ENCODE measurements at places on chromosomes 5 and 9.

DNA sequence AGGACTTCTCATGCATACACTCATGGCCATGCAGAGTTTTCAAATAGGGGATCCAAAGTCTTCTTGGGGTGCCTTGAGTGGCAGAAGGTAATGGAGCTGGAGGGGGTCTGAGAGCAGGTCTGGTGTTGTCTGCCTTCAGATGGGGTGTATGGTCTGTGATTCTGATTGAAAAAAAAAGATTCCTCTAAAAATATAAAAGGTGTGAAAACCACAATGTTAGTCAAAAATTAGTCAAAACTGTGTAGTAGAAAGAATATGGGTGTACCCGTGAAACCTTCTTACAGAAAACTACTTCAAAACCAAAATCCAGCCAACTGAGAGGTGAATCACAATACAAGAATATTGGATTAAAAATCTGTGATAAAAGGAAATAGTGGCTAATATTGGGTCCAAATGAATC lies 20.1 kb downstream of the DOCK2 start:
- no peak for DNase-seq

- DNase-seq = no peak
Measured at GRCh38 chr9:129875687-129876395, 40.6 kb downstream of the USP20 start.

DNA sequence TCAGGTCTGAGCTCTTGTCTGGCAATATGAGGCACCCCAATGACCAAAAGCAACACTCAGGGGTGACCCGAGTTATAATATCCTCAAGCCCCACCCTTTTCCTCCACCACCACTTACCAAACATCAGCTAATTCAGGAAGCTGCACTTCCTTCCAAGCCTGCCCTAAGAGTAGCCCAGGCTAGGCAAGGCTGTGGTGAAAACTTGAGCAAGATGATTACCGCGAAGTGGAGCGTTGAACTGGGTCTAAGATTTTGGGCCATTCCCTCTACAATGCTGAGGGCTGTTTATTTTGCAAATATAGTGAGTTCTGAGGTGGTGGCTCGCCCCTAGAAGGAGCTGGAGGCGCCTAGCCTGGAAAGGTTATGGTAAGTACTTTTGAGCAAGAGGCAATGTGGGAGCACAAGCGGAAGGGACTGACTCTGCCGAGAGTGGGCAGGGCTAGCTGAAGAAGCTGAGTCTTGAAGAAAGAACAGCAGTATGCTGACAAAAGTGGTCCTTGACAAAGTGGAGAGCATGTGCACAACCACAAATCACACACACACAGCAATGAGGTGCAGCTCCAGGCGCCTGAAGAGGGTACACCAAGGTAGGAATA lies at the start of gene HK3:
HK3 (minus strand) TSS at position 51 of the 596 bp plus-strand sequence. CDS start 3,187 bp downstream, outside the sequence.
- no peak for DNase-seq

- no peak for DNase-seq
Measured at GRCh38 chr5:172972552-172972951, 11.0 kb upstream of the ATP6V0E1 start.

DNA sequence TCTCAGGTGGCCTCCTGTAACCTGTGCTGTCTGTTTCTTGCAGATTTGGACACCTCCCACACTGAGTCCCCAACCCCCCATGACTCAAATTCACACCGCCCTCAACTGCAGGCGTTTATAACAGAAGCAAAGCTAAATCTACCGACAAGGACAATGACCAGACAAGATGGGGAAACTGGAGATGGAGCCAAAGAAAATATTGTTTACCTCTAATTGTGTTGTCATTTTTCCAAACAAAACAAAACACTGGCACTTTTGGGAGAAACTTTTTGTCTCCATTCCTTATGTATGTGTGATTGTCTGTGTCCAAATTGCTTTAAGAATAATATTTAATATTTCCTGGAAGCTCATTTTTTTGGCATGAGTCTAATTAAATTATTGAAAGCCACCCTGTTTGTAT lies 314.8 kb downstream of the ARHGEF28 start:
- no peak for DNase-seq

- DNase-seq = no peak
Measured at GRCh38 chr5:144522698-144523097, 352.0 kb downstream of the KCTD16 start.

DNA sequence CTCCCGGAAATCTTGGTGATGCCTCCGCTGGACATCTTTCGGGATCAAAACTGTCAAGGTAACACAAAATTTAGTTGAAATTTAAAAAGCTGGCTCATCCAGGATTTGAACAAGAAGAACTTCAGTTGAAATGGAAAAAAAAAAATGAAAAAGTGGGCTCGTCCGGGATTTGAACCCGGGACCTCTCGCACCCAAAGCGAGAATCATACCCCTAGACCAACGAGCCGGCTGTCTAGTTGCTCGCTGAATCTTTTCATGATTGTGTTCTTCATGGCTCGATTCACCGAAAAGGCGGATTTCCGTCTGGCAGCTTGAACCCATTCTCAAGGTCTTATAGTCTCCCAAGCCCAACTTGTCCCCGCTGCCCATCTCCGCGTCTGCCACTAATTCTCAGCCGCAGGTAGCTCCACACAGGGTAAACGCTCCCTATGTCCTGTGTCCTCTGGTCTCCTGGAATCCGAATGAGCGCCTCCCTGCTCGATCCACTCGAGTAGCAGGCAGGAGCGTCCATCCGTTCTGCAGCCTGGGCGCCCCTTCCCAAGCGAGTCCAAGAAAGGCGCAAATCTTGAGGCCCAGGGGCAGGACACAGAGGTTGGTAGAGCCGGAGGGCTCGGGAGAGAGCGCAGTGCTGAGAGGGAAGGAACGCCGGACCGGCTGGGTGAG lies 16.2 kb downstream of the TRIM7 start:
- DNase-seq = no peak

- DNase-seq = no peak
Measured at GRCh38 chr5:166618526-166618925, 1672.9 kb upstream of the WWC1 start.

GRCh38 chr9:4050916-4051315 lies 249.0 kb downstream of the GLIS3 start:
- DNase-seq = no peak

- no peak for DNase-seq
Measured at GRCh38 chr9:116774421-116775180, 87.5 kb downstream of the TRIM32 start.

DNA sequence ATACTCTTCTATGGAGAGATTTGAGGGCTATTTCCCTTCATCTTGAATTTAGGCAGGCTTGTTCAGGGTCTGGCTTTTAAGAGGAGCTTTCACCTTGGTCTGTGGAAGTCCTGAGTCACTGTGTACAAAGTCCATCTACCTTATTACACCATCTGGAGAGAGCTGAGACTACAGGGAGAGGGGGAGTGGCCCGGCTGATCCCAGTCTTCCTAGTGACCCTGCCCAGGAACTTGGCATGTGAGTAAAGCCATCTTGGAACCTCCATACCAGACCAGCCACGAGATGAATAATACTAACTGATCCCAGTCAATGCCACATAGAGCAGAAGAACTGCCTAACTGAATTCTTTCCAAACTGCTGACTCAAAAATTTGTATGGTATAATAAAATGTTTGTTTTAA lies 8.4 kb upstream of the IL6ST start:
- DNase-seq = no peak

DNA sequence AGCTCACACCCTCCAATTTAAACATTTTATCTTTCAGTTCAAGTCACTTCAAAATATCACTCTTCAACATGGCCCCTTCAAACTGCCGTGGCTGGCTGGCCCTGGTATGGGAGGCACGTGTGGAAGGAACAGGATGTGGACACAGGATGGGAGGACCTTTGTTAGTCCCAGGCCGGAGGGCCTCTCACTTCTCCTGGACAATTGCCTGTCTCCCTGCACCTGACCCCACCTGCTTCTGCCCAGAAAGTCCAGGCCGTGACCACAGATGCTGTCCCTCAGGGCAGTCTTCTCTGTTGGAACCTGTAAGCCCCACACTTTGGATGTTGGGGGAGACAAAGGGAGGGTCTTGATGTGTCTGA lies 19.4 kb downstream of the AMBP start:
- no peak for DNase-seq

DNA sequence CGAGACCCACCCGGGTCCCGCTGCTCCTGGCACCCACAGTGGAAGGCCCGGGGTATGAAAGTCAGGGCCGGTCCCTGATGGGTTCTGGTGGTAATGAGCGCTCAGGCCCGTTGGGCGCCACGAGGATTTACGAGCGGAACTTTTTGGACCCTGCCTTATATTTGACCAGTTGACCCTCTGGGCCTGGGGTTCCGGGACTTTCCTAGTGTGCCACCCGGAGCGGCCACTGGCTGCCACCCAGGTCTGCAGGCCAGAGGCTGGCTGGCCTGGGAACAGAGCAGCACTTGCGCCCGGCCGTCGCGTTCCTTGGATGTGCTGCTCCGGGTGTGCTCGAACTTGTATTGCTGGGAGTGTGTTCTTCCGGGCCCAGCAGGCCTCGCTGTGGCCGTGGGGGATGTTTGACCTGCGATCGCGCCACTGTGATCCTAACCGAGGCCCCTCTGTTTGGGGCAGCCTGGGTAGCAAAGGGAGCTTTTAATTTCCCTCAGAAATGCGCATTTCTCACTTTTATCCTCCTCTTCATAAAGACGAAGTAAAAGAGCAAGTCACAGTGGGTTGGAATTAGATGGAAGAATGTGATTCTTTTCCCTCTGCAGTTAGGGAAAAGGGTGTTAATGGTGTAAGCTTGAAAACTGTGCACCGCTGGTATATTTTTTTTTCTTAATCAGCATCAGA lies 1.2 kb downstream of the F2RL1 start:
- no peak for DNase-seq

- DNase-seq = no peak
Measured at GRCh38 chr5:1464096-1464446, 18.8 kb upstream of the SLC6A3 start.

- DNase-seq = no peak
Measured at GRCh38 chr5:171657473-171657872, 128.1 kb upstream of the SMIM23 start.

- no peak for DNase-seq
Measured at GRCh38 chr5:133470841-133471240, 141.5 kb downstream of the FSTL4 start.

GRCh38 chr5:98103807-98104206 lies 669.7 kb upstream of the RGMB start:
- no peak for DNase-seq

DNA sequence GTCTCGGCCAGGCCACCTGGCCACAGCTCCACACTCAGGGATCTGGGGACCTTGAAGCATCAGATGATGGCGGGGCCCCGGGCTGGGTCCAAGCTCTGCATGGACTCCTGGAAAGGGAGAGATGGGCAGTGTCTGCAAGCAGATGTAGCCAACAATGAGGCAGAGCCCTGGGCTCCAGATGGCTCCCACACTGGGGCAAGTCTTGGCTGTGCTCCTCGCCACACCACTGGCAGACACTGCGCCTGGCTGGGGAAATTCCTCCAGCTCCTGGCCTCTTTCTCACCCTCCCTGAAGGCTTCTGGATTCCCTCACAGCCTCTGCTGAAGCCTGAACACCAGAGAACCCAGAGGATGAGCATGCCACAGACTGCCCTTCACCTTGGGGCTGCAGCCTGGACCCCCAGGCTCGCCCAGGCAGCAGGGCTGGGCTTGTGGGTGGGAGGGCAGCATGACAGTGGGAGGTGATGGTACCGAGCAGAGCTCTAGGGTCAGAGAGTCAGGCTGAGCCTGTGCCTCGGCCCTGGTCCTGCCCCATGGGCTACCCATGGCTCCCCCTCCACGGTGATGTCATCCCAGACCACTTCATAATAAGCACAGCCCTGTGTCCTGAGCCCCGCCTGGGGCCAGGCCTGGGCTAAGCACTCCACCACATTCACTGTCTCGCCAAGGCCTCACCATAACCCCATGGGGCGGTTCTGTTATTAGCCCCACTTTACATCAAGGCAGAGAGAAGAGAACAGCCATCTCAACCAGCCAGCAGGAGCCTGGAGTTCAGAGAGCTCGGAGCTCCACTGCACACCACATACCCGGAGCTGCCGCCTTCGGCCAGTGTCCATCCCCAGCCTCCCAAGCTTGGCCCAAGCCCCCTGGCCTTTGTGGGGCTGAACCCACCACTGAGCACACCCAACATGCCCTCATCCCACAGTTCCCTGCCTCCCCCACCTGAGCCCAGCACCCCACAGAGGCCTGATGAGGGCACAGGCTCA lies 62.2 kb upstream of the ADAMTS2 start:
- no peak for DNase-seq

GRCh38 chr5:75465480-75465879 lies 45.9 kb downstream of the CERT1 start:
- no peak for DNase-seq

- DNase-seq = no peak
Measured at GRCh38 chr5:168409591-168410458, 76.4 kb upstream of the RARS1 start.

DNA sequence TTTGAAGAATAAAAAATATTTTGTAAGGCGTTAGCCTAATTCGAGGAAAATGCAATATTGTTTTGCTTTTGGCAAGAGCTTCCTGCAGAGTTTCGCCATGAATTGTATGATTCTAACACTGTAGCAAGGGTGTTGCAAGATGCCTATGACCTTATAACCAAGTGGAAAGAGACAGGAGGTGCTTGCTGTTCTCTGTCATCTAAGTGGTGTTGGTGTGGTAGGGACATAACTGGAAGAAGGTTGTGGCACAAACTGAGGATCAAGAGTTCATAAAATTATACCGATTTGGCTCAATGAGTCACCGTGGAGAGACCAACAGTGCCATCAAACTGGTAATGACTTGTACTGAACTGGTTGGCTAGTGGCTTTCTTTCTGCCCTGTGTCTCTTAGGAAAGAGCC lies 6.3 kb downstream of the STC2 start:
- no peak for DNase-seq

DNA sequence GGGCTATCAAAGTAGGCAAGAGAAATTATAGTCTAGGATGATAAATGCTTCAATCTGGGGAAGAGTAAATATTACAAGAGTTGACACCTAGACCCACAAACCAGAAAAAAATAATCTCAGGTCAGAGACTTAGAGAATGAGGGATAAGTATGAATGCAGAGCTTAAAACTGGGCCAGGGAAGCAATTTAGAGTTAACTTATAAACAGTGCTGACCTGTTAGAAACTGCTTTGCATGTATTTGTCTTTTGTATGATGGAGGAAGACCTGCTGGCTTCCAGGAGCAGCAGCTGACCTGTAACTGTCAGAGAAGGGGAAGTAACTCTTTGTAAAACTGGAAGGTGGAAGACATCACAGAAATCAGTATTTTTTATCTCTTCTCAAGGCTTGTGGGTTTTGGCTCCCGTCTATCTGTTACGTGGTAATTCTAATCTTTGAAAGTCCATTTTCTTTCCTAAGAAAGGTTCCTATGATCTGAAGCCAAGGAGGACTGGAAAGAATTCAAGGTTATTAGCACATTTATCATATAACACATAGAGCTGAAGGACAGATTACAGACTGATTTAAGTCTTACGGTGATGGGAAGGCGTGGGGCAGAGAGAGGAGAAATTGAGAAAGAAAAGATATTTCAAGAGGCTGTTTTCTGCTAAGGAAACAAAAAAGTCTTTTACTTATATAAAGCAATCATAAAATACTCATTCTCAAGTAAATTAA lies 114.7 kb upstream of the ADAMTS19 start:
- no peak for DNase-seq

- DNase-seq = no peak
Measured at GRCh38 chr5:132830436-132831094, at the start of gene SHROOM1. SHROOM1 (minus strand) TSS chr5:132830647; CDS start chr5:132826140, 4,507 bp downstream.

DNA sequence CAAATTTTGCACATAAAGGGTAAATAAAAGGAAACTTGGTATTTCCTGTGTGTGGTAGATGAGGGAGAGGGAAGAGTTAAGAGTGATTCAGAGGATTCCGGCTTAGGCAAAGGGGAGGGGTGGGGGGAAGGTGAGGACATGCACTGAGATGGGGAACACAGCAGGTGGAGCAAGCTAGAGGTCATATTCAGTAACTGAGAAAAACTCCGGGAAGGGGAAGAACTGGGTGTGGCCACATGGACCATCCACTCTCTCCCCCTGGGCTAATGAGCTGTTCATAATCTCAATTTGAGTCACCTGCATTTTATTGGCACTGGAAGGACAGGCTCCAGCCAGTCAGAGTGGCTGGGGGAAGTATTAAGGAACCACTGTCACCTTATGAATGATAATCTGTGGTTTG lies 45.1 kb upstream of the UGCG start:
- DNase-seq = no peak

Measured in activated CD8-positive, alpha-beta memory T cell treated with anti-CD3 and anti-CD28 coated beads for 1 hour (primary cell).